Lung microvascular endothelial cell (primary cell): ENCODE measurements at places on chromosomes 11 and 22. TPM values are rescaled to one million over a fixed set of nuclear protein-coding genes. Genes with fewer than 3 reads are reported as not detected.

DNA sequence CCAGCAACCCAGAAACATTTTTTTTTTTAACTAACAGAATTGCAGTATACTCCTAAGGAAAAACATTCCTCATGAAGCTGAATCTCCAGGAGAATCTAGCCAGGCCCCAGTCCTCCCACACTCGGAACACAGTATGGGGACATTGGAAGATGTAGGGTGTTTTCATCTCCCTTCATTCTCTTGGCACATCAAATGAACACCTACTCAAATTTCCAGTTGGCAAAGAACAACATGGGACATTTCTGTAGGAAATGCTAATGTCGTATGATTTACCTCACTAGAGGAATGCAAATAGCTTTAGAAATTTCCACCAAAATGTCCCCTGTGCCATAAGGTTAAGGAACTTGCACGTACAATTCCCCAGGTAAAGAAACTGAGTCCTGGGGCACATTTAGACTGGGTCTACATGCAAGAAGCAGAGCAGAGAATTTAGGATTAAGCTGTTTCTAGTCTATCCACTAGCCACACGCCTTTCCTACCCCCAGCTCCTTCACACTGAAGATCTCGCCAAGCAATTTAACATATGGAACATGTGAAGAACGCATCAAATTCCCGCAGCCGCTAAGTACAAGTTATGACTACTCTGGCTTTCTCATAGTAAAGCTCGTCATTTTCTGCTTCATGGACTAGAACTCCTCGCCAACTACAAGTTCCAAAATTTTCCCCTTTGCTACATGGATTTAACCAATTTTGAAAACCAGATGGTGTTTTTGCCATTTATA lies 2.9 kb upstream of the CADM1 start:
- DNase-seq = no peak

DNA sequence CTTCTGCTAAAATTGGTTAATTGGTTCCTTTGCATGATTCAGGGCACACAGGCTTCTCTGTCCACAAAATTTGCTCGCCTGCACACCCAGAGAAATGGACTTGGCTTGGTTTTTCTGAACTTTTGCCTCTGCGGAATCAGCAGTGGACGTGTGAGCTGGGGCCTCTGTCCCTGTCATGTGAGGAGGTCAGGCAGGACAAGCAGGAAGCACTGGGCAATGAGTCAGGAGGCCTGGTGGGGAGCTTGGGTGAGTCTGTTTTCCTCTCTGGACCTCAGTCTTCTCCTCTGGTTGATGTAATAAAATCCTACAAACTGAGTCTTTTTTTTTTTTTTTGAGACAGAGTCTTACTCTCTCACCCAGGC lies 10.4 kb upstream of the CELSR1 start:
- peak; percentile 93 for DNase-seq

- no peak for DNase-seq
These were observed 368.3 kb downstream of the SHANK2 start for GRCh38 chr11:70883973-70884623.

- peak; percentile 61 for DNase-seq
These were observed 4.4 kb upstream of the FOXRED2 start for GRCh38 chr22:36510966-36511881.

The CNIH2 gene
- under 0.01 TPM in 1 of 2 replicates, not detected in the other for total RNA-seq

DNA sequence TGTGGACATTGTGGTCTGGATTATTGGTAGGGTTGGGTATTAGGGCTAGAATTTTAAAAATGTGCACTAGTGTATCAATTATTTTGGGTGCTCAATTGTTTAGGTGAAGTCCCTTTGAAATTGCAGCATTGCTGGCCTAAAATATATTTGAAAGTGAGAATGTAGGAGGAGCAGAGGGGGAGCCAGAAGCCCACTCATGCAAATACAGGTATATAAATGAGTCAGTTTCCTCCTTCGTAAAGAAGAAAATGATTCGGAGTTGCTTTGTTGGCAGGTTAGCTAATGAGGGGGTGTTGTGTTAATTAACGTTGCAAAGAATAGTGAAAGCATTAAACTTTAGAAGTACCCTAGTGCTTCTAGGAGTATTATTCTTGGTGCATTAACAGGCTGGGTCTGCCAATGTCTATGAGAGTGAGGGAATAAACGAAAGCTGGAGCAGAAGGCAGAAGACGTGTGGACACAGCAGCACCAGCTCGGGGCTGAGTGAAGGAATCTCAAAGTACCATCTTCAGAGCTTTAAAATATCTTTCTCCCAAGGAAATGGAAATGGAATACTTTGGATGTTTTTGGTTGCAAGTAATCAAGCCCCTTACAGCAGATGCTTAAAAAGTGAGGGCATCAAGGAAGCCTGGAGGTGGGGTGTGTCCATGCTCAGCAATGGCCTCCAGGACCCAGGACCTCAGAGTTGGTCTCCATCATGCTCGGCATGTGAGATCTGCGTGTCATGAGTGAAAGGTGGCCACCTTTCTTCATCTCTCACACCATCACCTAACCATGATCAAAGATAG lies 522.9 kb downstream of the NTM start:
- DNase-seq = no peak

The ANGPTL5 gene
- total RNA-seq = not detected in 2 replicates

The LGR4 gene
- total RNA-seq = 1.6 and 1.7 TPM in 2 replicates

DNA sequence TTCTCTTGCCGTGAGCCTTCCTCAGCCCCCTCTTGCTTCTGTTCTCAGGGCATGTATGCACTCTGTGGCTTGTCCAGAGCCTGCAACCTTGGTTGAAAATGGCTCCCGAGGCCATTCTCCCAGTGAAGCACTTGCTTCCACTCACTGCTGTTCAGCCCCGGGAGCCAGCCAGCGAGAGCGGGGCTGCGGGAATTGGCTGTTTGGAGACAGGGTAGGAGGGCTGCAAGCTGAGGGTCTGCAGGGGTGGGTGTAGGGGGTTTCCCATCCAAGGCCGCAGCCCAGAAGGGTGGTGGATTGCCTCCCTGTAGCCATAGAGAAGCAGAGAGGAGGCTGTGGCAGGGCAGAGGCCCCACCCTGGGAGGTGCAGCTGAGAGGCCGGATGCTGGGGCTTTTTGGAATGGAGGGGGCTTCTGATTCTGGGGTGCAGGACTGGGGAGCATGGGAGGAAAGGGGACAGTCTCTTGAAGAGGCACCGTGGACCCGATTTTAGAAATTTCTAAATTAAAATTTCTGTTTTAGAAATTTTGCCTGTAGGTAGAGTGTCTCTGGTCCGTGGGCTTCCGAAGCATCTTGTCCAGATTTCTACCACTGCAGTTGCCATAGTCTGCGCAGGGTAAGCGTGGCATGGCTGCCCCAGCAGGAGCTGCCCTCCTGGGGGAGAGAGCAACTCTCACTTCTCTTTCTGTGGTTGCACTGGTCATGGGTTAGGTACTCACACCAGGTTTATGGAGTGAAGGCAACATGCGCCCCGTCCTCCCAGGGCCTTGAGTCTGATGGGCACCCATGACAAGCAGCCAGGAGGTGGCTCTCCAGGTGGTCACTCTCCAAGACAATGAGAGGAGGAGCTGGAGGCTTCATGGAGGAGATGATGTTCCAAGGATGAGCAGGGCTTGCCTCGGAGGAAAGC lies 100.2 kb downstream of the TBC1D22A start:
- DNase-seq = no peak

- DNase-seq = peak; percentile 66
These were observed 9.6 kb upstream of the UCP3 start for GRCh38 chr11:74018331-74019005.

DNA sequence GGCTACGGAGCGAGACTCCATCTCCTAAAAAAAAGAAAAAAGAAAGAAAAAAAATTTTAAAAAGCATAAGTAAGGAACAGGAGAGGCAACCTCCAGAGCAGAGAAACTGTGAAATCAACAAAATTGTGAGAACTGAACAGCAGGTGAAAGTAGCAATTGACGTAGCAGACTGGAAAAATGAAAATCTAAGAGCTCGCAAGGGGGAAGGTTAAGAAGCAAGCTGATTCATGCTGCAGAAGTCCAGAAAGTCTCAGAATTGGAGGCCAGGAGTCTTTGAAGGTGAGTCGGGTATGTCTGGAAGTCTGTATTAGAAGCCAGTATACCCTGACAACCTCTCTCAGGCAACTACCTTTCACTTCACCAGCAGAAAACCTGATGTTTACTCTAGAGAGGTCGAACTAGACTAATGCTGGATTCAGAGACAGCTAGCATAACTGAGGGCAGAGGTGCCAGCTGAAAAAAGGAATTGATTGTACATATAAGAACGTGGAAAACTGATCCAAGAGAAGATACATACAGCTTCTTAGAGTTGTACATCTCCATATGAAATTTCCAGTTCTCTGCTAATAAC lies 161.5 kb downstream of the WNT11 start:
- DNase-seq = no peak

The DTX4 gene
- 8.7 and 61.5 TPM in 2 replicates for total RNA-seq

DNA sequence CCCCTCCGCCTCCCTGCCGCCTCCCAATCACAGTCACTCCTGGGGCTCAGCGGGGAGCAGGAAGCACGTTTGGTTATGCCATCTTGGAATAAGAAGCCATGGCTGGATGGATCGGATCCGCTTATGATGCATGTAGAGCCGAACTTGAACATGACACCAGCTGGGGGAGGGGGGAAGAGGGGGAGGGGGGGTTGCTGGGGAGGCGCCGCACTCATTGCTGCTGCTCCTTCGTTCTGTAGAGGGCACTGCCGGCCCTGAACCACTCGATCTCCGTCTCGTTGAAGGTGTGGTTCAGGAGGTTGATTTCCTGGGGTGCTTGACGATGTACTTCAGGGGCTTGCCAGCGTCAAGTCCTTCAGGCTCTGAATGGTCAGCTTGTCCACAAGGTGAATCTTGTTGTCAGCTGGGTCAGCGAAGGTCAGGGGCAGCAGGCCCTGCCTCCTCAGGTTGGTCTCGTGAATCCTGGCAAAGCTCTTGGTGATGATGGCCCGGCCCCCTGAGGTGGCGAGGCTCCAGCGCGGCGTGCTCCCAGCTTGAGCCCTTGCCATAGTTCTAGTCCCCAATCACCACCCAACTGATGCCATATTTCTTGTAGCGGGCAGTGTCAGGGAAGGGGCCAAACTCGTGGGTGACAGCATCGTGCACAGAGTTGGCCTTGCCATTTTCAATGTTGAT lies 476.9 kb upstream of the ISX start:
- DNase-seq = no peak

DNA sequence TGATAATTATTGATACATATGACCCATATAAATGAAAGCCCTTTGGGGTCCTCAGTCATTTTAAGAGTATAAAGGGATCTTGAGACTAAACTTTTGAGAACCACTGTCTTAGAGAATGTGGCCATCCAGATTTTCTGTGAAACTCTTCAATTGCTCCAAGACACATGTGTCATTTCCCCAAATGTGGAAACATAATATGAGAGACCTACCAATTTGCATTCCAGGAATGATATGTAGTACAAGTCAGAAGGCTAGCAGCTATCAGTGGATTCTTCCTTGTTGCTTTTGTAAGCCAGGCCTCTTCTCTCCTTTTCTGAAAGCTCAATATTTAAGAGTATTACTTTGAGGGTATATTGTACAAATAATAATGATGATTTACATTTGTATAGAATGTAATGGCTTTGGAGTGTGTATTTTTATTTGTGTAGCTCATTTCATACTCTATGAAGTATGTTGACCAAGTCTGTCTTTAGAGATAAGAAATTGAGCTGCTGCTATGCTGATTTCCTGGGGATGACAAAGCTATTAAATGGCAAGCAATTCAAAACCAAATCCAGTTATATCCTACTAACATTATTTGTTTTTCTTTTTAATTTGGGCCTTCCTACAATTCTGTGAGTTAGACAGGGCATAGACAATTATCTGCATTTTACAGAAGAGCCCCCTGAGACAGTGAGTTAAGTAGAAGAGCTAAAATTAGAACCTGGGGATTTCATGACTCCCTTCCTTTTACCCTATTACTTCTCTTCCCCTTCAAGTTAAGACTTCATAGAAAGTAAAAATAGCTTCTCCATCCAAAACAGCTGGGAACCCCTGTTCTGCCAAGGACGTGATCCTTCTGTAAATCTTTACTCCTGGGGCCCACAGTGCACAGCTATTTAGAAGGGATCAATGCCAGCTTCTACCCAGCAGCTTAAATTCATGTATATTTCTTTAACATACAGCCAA lies 131.9 kb downstream of the WNT11 start:
- DNase-seq = no peak

The HINFP gene
- total RNA-seq = 9.4 and 11.7 TPM in 2 replicates

- DNase-seq = peak; percentile 91
These were observed 16.7 kb downstream of the BCL9L start for GRCh38 chr11:118908901-118909618.

The LZTR1 gene
- 34.4 and 52.6 TPM in 2 replicates for total RNA-seq

GRCh38 chr11:72234514-72234830 lies 9.5 kb downstream of the PHOX2A start:
- no peak for DNase-seq
